ENCODE measurements at places on chromosomes 5 and 9.

DNA sequence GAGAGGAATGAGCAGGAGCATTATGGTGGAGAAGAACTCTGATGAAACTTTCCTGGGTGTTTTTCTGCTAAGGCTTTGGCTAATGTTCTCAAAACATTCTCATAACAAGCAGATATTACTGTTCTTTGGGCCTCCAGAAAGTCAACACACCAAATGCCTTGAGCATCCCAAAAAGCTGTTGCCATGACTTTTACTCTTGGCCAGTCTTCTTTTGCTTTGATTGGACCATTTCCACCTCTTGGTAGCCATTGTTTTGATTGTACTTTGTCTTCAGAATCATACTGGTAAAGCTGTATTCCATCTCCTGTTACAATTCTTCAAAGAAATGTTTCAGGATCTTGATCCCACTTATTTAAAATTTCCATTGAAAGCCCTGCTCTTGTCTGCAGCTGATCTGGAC is 139.6 kb downstream of the MAN2A1 start:
- DNase-seq = no peak

GRCh38 chr5:123113136-123113535 is 24.1 kb downstream of the PRDM6 start:
- no peak for DNase-seq

DNA sequence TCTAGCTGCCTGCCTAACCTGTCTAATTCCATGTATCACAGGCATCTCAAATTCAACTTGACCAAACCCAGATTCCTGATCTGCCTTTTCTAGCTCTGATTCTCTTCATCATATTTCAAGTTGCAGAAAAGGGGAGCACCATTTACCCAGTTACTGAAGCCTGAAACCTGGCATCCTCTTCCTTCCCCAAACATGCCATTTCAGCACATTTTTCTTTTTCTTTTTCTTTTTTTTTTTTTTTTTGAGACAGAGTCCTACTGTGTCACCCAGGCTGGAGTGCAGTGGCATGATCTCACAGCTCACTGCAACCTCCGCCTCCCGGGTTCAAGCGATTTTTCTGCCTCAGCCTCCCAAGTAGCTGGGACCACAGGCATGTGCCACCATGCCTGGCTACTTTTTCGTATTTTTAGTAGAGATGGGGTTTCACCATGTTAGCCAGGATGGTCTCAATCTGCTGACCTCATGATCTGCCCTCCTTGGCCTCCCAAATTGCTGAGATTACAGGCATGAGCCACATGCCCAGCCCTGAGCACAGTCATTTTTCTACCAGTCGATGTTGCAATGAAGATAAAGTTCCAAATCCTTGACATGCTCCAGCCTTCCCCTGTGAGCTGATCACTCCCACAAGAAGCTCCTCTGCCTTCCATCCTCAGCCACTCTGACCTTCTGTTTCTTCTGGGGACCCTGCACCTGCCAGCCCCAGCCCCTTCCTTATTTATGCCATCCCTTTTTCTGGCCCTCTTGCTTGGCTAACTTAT is 32.2 kb downstream of the ACER2 start:
- DNase-seq = no peak

DNA sequence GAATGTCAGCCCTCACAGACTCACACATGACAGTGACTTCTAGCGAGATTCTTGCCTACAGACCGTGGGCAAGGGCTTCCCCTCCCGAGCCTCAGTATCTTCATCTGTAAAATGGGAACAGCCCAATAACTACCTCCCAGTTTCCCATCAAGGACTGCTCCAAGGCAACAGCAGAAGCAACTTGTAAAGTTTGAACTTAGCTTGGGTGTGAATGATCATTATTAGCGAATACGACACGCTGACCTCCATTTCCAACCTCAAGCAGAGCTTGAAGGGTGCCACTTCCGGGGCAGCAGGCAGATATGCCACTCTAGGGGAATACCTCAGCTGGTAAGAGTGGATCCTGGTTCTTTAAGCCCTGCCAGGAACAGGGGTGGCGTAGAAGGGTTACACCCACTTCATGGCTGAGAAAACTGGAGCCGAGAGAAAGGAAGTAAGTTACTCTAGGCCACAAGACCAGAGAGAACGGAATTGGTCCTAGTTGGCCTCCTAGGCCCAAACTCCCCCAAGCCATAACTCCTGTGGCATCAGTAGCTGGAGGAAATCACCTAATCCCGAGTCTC is 2.0 kb downstream of the RNF44 start:
- no peak for DNase-seq

DNA sequence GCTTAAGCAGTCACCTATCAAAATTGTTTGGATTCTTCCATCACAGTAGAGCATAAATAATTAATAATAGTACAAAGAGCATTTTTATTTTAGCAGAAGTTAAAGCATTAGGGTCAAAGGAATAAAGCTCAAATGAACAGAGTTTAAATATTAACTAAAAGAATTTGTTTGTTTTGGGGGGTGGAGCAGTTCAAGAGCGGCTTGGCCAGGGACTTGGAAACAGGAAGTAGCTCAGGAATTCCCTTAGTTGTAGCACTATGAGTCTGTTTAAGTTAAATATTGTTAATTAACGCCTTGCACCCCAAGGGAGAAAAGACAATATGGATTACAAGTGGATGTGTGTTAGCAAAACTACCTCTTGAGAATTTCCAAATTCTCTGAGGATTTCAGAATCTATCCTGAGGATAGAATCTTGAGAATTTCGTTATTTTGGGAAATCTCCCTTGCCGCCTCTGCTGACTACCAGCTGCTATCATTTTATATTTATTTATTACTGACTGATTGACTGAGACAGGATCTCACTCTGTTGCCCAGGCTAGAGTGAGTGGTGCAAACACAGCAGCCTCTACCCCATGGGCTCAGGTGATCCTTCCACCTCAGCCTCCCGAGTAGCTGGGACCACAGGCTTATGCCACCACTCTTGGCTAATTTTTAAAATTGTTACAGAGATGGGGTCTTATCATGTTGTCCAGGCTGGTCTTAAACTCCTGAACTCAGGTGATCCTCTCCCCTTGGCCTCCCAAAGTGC is 96.7 kb upstream of the CHD1 start:
- DNase-seq = peak; percentile 6

DNA sequence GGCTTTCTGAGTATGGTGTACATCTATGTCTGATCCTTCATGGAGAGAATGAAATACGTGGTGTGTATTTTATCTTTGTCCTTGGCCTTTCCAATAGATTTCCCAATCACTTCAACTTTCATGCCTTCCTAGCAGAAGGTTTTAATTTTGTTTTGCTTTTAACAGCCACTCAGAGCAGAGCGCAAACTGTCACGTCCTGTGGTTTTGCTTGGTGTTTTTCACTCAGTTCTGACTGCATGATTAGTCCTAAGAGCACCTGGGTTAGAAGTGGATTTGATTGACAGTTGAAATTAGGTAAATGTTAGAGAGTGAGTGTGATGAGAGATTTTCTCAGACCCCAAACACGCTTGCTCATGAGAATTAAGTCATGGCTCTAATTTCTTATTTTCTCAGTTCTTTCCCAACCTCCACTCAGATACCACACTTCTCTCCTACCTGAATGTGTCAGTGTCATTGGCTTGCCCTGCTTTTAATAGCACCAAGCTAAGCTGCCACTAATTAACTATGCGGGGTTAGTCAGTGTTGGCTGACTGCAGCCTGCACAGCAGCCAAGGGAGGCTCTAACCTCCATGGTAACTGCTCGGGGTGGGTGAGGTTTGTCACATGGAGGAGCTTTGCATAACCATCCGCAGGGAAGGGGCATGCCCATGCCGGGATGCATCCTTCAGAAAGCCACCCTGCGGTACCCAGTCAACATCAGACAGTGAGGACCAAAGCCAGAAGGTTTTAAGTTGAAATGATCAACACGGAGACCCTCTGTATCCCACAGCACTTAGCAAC is 173.4 kb downstream of the NR3C1 start:
- DNase-seq = no peak

DNA sequence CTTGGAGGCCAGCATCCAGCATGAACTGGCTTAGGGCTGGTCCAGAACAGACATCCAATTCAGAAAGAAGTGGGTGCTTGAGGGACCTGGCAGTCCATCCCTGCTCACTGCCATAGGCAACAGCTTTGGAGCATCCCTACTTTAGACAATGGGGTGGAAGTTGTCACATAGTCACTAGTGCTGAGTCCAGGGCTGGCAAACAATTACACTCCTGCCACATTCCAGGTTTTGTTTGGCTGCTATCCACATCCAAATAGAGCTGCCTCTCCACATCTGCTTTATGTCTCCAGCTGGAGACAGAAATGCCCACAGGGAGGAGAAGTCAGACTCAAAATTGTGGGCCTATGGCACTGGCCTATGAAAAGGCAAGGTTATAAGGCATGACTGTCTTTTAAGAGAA is 7.0 kb downstream of the FSTL4 start:
- DNase-seq = no peak

DNA sequence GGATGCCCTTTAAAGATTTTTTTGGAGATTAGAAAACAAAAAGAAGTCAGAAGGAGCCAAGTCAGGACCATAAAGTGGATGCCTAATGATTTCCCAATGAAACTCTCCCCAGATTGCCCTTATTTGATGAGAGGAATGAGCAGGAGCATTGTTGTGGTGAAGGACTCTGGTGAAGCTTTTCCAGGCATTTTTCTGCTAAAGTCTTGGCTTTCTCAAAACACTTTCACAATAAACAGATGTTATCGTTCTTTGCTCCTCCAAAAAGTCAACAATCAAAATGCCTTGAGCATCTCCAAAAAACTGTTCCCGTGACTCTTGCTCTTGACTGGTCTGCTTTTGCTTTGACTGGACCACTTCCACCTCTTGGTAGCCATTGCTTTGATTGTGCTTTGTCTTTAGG is 121.8 kb downstream of the CAAP1 start:
- no peak for DNase-seq

DNA sequence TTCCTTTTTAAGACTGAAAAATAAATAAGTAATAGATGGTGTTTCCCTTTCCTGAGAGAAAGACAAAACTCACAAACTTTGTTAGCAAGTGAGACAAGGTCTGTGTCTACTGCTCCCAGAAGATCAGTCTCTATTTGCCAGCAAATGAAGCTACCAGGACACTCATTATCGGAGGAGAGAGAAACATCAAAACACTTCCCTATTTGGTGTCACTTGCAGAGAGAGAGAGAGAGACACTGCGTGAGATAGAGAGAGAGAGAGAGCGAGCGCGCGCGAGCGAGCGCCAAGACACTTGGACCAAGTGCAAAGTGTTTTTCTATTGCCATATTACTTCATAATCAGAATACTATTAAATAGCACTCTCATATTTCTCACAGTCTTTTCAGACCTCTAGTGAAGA is 142.7 kb downstream of the KCNN2 start:
- no peak for DNase-seq

- DNase-seq = peak; percentile 94
Measured at GRCh38 chr9:86126998-86127972, 27.9 kb upstream of the GOLM1 start.

DNA sequence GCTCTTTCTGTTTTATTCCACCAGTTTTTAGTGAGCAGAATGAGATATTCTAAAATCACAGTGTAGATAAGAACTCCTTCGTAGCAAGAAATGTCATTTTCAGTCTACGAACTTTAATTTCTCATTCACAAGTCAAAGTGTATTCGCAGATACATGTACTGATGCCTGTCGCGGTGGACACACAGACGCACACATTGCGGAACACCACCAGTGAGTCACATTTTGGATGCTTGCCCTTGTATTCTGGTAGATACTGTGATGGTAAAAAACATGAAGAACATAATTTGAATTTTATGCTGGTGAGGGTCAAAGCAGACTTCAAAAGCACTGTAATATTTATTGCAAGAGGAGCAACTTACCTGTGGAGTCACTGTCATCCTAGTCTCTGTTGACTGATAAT is 4.7 kb upstream of the C9orf57 start:
- DNase-seq = no peak
